ENCODE measurements at places on chromosomes 5 and 9.

DNA sequence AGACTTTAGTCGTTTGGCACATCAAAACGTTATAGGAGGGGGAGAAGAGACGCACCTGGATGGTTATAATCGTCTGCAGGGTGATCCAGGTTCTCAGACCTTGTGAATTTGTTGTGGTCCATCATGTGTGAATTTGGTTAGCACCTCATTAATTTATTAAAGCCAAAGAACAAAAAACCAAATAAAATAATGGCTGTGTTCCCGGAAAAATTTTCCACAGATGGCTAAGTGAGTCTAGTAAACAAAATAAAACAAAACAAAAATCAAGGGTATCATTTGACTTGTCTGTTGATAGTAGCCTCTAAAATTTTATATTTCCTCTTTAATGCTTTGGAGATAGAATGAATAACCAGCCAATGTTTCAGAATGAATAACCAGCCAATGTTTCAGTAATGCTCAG is 119.7 kb downstream of the ACTBL2 start:
- DNase-seq: no peak

- DNase-seq: no peak
Measured at GRCh38 chr9:86703346-86703745, 244.0 kb downstream of the GAS1 start.

GRCh38 chr9:4842734-4843133 is 50.0 kb downstream of the RCL1 start:
- no peak for DNase-seq

DNA sequence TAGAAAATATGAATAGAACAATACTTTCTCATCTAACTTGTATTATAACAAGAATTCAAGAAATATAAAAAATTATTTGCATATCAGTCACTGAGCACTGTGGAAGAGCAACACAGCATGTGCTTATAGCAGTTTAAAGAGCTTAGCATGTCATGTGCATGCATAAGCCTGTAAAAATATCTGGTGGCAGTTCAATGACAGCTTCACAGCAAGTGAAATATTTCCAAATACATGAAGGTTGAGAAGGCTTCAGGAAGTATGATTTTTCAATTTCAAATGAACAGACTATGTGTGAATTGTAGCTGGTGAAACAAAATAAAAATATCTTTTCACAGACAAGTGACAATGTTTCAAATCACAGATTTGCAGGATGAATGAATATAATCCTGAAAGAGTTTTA is 128.5 kb downstream of the PRDM9 start:
- no peak for DNase-seq

DNA sequence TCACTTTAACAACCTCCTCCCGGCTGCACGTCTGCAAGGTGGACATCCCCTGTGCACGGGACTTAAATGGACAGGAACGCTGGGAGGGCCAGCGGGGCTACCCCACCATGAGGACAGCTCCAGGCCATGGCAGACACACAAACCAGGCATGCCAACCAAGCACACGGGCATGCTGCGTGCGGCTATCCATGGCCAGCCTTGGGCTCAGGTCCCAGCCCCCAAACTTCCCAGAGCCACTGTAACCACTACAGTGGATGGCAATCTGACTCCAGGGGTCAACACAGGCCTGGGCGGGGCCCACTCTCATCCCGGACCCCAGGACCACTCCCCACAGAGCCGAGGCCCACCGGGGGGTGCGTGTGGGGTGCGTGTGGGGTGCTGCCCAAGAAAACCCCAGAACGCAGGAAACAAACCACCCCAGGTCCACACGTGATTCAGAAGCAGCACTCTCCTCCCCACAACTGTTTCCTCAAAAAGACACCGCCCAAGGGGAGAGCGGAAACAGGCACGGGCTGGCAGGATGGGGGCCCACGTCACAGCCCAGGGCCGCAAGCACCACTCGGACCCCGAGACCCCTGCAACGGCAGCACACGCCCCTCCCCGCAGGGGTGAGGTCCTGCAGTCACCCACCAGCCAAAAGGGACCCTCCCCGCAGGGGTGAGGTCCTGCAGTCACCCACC is 7.4 kb downstream of the SLC12A7 start:
- no peak for DNase-seq

DNA sequence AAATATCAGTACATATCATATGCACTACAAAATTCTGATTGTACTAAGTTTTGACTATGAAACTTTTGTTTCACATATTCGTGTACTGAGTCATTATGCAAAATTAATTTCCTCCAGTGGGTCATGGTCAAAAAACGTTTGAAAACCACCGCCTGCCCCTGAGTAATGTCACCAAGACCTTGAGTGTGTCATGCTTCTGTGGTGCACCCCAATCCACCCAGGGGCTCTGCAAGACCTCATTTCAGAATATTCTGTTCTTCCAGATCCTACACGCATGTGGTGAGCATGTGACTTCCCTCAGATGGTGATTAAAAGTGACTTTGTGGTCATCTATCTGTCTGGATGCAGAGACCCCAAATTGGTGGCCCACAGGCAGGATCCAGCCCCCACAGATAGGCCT is 31.0 kb downstream of the ABLIM3 start:
- no peak for DNase-seq

DNA sequence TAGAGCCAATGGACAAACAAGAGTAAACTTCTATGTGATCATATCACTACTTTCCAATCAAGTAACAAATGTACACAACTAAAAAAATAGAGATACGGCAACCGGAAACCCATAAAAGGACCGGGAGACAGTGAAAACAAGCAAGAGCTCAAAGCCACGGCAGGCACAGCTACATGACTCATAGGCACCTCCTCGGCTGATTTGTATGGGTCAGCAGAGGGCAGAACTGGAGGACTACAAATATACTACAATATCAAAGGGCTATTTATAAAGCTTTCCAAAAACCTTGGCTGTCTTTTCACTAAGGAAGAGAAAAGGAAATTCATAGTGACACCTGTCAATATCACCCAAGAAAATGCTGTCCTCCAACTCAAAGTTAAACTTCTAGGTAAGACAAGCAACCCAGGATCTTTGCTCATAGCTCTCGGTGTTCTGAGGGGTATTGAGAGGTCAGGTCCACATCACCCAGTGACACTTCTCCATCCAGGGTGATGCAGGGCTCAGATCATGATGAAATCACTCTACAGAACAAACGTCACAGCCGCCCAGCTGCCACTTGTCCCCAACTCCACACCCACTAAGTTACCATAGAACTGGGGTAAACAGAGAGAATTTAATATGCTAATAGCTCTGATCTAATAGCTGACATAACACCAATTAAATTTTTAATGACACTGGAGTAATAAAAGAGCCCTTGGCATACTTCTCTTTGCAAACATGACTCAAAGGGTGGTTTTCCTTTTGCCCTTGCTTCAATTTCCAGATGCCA is 41.3 kb downstream of the PFDN1 start:
- no peak for DNase-seq

DNA sequence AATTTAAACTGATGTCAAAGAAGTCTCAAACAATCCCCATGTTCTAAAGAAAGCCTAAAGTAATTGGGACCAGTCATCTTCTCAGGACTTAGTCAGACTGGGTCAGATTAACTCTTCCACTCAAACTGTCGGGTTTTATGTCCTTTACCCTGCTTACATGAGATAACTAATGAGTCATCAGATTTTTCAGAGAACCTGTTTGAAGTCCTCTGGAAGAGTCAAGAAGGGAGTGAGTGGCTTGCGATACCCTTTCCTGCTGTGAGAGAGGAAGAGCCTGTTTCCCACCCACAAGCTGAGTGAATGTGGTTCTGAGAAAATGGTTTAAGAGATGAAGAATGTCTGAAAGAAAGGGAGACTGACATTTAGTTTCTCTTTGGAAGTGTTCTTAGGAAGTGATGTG is 1866.7 kb upstream of the C9orf72 start:
- no peak for DNase-seq

GRCh38 chr5:140569197-140569596 is 4.6 kb downstream of the SLC35A4 start:
- DNase-seq: no peak

GRCh38 chr9:107742531-107743309 is 253.2 kb upstream of the KLF4 start:
- no peak for DNase-seq

GRCh38 chr9:124163760-124164255 is 93.9 kb upstream of the NEK6 start:
- DNase-seq: no peak

- no peak for DNase-seq
Measured at GRCh38 chr9:104485014-104485413, 19.0 kb upstream of the OR13F1 start.

DNA sequence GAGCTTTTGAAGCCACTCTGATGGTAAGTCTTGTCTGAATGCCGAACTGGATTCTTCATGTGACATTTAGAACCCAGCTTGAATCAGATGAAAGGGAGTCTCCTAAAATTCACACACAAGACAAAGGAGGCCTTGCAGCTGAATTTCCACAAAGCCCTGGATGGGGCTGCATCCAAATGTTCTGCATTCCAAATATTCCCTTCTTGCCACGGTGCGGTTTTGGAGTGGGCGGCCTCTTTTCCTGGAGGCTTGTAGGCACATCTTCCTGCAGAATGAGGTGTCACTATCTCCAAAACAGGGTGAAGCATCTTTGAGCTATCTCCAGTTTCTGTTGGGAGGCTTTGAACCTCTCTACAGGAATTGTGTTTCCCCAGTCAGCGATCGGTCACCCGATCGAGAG is 342.7 kb downstream of the ARHGEF28 start:
- no peak for DNase-seq

- no peak for DNase-seq
Measured at GRCh38 chr9:129275626-129276247, 97.7 kb upstream of the IER5L start.

GRCh38 chr5:153084511-153084910 is 406.0 kb upstream of the GRIA1 start:
- DNase-seq: no peak

- DNase-seq: no peak
Measured at GRCh38 chr5:135241536-135241935, 157.5 kb downstream of the MACROH2A1 start.

DNA sequence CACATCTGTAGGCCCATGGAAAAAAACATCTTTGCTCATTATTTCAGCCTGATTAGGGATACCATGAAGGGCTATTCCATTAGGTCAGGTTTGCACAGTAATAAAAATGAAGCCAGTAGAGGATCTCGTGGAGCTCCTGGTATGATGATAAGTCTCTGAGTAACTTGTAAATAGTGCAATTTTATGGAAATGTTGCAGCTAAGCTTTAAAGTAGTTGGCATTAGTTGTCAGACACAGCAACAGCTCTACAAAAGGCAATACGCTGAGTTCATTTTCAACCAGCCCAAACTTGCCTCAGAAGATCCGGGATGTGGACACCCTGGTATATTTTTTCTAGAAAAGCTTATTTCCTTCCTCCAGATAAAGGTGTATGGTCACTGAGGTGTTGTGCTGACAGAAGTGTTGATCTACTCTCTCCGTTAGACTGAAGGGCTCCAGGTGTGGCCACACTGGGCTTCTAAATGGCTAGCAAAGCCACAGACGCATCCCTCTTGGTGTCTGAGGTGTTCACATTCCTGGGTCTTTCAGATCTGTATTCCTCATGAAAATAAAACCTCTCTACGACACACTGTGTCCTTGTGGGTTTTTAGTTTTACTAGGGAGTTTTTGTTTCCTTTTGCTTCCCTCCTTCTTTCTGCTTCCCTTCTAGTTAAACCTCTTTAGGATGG is 141.6 kb downstream of the GHR start:
- DNase-seq: no peak

- DNase-seq: no peak
Measured at GRCh38 chr5:169571355-169571754, 12.2 kb upstream of the SPDL1 start.

DNA sequence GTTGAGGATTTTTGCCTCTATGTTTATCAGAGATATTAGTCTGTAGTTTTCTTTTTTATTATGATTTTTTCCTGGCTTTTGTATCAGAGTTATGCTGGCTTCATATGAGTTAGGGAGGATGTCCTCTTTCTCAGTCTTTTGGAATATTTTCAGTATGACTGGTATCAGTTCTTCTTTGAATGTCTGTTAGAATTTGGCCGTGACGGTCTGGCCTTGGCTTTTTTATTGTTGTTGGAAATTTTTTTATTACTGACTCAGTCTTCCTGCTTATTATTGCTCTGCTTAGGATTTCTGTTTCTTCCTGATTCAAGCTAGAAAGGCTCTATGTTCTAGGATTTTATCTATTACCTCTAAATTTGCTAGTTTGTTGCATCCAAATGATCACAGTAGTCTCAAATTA is 421.9 kb downstream of the CDH10 start:
- no peak for DNase-seq

DNA sequence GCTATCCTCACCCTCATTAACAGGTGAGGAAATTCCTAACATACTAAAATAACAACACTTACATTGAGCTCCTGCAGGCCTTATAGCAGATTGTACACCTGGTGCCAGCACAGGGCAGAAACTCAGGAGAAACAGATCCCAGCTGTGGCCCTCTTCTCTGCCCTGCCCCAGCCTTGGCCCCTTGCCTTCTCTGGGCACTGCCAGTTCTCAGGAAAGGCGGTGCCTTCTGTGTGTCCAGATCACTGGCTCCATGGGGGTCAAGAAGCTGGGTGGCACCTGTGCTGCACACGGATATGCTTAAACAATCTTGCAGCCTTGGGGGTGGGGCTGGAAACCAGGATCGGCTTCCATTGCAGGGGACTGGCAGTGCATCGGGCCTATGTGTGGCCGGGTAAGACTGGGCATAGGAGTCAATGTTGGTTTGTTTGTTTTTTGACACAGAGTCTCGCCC is 19.3 kb downstream of the KYAT1 start:
- DNase-seq: no peak

DNA sequence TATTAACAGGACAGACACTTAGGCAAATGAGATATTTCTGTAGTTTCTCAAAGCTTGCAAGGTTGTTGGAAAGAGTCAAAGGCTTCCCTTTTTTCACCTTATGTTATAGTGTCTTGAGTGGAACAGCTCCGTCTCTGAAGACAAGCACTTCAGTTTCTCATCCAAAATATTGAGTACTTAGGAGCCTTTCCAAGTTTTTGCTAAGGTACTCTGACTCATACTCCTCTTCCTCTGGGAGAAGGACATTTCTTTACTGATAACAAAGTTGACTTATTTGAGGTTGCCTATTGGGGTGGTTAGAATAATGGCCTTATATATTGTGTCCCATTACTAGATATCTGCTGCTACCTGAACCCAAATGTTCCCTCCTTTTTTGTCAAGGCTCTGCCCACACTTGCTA is 869.6 kb downstream of the MAT2B start:
- DNase-seq: no peak

DNA sequence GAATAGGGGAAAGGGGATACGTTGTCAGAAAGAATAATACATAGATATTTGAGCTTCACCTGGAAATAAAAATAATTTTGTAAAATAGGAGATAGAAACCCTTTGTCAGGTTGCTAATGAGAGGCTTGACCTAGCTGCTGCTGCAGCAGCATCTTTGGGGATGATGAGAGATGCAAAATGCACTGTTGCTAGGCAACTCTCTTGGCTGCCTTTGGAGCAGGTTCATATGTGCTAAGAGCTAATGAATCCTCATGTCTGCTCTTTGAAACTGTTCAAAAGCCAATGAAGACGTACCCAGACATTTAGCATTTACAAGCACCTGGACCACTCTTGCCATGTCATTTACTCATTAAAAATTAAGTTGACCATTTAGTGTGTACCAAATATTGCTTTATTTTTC is 121.7 kb downstream of the FOCAD start:
- DNase-seq: no peak

GRCh38 chr5:104355350-104355749 is 792.8 kb upstream of the NUDT12 start:
- DNase-seq: no peak

Data from DMS 273 treated with DMSO at 0.1 percent for 48 hours (cell line).